ENCODE measurements at places on chromosomes 5 and 9. TPM values are rescaled to one million over a fixed set of nuclear protein-coding genes. Genes with fewer than 3 reads are reported as not detected.

The GPR151 gene
- total RNA-seq: not detected

The CCL27 gene
- 0.17 TPM for total RNA-seq

The PLPPR1 gene
- total RNA-seq: not detected

The PCDHB2 gene
- total RNA-seq: 4.4 TPM

The PCDHA4 gene
- 0.59 TPM for total RNA-seq

The PCDHGA10 gene
- total RNA-seq: 8.3 TPM

The GPX8 gene
- total RNA-seq: 162 TPM
